ENCODE measurements at places on chromosomes 3 and 15. TPM values are rescaled to one million over a fixed set of nuclear protein-coding genes. Genes with fewer than 3 reads are reported as not detected.

Gene C3orf20
- polyA plus RNA-seq, result 0.02 TPM

Gene AMIGO3
- 2.0 TPM for polyA plus RNA-seq

Gene FBXO40
- polyA plus RNA-seq, result 0.02 TPM

Gene IGSF10
- polyA plus RNA-seq, result 0.48 TPM

Gene CPA3
- 1.0 TPM for polyA plus RNA-seq

Gene SHC4
- 0.64 TPM for polyA plus RNA-seq

Measured in thymus (tissue), 14 donors.